Stimulated activated naive CD8-positive, alpha-beta T cell treated with anti-CD3 and anti-CD28 coated beads, Interleukin-15, Interleukin-2, amounts not matched to agents 100 U/mL and 50 U/mL, for 24 hours (primary cell): ENCODE measurements at places on chromosomes 7 and 10.

GRCh38 chr7:68840991-68841390 is 757.3 kb upstream of the AUTS2 start:
- DNase-seq = no peak

GRCh38 chr7:73519867-73520672 is 2.0 kb downstream of the BAZ1B start:
- peak; percentile 37 for DNase-seq

DNA sequence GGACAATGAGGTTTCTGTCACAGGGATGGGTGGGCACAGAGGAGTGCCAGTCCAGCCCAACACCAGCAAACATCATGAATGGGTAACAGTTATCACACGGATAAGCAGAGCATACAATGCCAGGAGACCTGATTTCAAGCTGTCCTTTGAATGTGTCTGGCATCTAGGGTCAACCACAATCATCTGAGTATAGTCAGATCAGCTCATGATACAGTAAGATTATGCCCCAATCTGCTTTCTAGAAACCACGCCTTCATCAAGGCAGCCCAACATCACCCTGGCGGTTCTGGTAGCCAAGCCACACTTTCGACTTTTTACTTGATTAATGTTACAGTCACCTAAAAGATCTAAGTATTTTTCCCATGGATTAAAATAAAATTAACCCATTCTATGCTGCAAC is 10.5 kb downstream of the FAM171A1 start:
- DNase-seq = no peak

GRCh38 chr7:36301914-36302771 is 87.5 kb upstream of the ANLN start:
- no peak for DNase-seq

DNA sequence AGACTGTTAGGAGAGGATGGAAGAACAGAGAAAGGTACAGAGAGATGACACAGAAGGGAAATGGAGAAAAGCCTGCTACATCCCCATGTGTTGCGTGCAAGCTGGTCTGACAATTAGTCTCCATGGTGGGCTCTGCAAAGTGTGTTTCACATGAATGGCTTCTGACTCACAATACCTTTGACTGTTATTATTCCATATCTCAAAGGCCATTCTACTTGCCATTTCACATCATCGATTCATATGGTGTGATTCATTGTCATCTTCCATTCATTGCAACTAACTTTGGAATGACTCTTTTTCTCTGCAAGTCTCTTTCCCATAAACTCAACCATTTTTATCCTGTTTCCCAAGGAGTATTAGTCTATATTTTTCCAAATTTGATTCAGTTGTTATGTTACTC is 208.9 kb upstream of the INHBA start:
- DNase-seq = no peak

GRCh38 chr7:128740996-128741395 is 1.8 kb downstream of the CALU start:
- DNase-seq = no peak
